ENCODE measurements at places on chromosomes 16 and 17.

- no peak for DNase-seq
These were observed 86.9 kb downstream of the RBBP6 start for GRCh38 chr16:24626256-24626655.

DNA sequence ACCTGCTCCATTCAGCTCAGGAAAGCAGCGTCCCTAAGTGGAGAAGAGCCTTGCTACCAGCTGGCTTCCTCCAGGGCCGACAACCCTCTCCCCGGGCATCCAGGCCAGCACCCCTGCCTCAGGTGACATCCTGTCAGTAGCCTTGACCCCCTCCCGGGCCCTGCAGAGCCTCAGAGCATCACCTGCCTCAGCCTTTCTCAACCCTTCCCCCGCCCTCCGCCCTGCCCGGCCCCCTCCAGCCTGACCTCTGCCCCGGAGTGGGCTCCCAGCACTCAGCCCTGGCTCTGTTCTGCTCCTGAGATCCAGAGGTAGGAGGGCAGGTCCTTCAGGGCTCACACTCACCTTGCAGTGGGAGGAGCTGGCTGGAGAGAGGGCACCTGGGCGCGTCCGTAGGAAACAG is 73.8 kb upstream of the METRNL start:
- DNase-seq: no peak

DNA sequence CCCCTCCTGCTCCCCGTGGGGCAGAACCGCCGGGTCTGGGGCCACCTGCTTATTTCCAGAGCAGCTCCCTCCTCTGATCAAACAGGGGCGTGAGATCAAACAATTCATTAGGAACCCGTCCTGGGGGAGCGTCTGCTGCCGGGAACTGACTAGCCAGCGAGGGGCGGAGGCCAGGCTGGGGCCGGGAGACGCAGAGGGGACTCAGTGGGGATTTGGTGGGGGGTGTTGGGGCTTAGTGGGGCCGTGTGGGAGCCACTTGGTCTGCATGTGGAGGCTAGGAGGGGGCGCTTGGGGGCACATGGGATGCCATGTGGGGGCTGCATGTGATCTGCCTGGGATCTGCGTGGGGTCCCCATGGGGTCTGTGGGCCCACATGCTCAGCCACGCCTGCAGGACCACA is 20.5 kb upstream of the CACNA1H start:
- no peak for DNase-seq

DNA sequence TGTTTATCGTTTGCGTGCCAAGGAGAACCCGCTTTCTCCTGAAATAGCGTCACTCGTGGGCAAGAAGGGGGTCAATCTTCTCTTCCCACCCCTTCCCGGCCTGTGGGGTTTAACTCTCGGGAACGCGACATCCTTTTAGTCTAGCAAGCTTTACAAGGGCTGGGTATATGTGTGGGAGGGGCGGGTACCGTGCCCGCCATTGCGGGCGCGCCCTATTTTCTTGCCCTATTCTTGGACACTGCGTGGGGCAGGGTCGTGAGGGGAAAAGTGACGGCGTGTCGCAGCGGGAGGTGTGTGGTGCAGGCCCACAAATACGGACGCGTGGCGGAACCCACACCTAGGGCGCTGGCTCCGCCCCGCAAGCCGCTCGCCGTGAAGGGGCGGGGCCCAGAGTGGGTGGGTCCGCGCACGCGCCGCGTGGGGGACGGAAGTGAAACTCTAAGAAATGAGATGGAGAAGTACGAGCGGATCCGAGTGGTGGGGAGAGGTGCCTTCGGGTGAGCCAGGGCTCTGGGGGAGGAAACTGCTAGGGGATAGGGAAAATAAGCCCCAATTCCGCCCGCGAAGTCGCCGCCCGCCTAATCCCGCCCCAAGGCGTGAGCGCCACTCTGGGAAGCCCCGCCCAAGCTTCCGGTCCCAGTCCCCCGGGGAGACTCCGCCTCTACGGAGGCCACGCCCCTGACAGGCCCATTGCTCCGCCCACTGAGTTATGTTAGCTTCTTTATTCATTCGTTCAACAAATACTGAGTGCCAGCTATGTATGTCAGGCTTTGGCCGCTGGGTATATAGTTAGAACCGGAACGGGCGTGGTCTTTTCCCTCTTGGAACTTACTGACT is at the start of gene NEK8:
Gene NEK8 (plus strand): TSS at position 425 of the 837 bp plus-strand sequence. CDS start 26 bp downstream, at position 451.
- DNase-seq: peak; percentile 99

DNA sequence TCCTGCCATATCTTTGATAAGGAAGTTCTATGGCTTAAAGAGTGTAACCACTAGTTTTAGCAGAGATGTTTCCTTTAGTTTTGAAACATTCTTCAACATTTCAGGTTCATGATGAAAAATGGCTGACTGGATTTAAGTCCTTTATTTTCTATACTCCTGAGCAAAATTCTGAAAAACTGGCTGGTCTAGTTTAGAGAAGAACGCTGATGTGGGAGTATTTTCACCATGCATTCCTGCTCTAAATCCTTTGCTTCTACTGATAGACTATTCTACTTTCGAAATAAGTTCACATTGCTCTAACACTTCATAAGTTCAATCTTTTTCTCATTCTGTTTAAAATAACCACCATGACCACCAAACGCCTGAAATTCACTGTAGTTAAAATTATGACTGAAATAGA is 281.9 kb downstream of the FTO start:
- no peak for DNase-seq

DNA sequence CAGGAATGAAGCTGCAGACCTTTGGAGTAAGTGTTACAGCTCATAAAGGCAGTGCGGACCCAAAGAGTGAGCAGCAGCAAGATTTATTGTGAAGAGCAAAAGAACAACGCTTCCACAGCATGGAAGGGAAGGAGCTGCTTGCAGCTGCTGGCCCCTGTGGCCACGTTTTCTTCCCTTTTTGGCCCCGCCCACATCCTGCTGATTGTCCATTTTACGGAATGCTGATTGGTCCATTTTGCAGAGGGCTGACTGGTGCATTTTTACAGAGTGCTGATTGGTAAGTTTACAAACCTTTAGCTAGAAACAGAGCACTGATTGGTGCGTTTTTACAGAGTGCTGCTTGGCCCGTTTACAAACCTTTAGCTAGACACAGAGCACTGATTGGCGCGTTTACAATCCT is 841.5 kb downstream of the CDH11 start:
- DNase-seq: no peak

DNA sequence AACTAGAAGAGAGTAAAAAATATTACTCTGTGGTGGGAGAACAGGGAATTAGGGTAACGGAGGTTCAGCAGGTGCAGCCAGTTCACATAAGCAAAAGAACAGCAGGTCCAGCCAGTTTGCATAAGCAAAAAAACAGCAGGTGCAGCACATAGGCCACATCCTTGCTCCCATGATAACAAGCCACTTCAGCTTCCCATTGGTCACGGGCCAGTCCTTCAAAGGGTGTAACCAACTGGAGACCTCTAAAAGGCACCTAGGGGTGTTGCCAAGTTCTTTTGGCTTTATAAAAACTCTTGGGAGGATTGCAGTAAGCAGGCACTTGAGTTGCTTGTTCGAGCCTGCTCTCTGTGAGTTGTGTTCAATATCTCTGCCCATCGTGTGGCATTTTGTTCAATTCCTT is 488.1 kb downstream of the XYLT1 start:
- no peak for DNase-seq

DNA sequence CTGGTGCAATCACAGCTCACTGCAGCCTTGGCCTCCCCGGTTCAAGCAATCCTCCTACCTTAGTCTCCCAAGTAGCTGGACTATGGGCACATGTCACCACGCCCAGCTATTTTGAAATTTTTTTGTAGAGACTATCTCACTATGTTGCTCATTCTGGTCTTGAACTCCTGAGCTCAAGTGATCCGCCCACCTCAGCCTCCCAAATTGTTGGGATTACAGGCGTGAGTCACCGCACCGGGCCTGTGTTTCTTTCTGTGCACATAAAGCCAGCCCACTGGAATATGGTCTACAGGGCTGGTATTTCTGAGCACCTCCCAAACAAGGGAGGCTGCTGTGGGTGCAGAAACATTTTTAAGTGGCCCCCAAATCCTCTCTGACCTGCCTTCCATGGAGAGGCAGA is 8.4 kb downstream of the TMEM95 start:
- no peak for DNase-seq
